ENCODE measurements at places on chromosomes 11 and 22. TPM values are rescaled to one million over a fixed set of nuclear protein-coding genes. Genes with fewer than 3 reads are reported as not detected.

Gene PTPRCAP
- total RNA-seq = 0.34 TPM

Gene CRYBA4
- not detected for total RNA-seq

Gene CDC42BPG
- 1.6 TPM for total RNA-seq

Gene IL17REL
- not detected for total RNA-seq

Gene OR51T1
- not detected for total RNA-seq

Gene LRRC55
- total RNA-seq = not detected

Gene RAB39A
- 0.67 TPM for total RNA-seq

Gene NKAPD1
- 13.5 TPM for total RNA-seq

Gene ANO9
- 0.96 TPM for total RNA-seq

Gene VSTM5
- not detected for total RNA-seq

Gene C22orf31
- total RNA-seq = not detected

Gene GNAZ
- total RNA-seq = 2.7 TPM

Gene AQP11
- total RNA-seq = 2.3 TPM

Gene OR8K5
- not detected for total RNA-seq

Gene EFEMP2
- total RNA-seq = 0.96 TPM

Gene SOX6
- 0.25 TPM for total RNA-seq

Gene APOA5
- total RNA-seq = not detected

Gene SLC5A12
- not detected for total RNA-seq

Gene OR51B4
- total RNA-seq = not detected

Gene APOBEC3H
- 0.38 TPM for total RNA-seq

Gene PIK3IP1
- total RNA-seq = 1.4 TPM

Gene OR52E8
- total RNA-seq = not detected

Gene SCN4B
- total RNA-seq = not detected

Gene POU2AF1
- not detected for total RNA-seq

Data from A549 treated with CpdA at 1 μM for 4 hours (cell line).